ENCODE measurements at places on chromosomes 3 and 15.

DNA sequence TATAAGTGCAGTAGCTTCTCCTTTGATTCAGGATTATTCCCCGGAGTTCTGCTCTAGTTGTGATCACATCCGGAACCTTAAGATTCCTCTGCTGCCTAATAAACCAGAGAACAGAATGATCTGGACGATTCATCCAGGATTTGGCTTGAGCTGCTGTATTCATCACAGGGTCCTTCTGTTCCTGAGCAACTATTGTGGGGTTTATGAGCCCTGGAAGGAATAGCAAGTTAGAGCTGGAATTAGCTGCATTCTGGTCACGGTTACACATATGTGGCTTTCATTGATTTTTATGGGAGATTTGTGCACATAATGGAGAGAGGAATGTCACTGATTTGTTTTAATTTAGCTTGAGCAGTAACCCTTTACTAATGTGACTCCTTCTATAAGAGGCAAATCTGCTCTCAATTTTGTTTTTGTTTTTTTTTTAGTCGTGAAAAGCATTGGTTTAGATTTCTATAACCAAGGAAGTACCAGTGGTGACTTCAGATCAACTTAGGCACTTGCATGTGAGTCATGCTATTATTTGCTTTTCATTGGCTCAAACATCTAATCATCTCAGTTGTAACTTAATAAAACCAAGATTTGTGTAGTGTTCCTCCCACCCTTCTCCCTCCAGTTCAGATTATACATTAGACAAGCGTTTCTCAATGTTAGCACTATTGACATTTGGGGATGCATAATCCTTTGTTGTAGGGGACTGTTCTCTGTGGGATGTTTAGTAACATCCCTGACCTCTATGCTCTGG is 148.5 kb downstream of the OTOL1 start:
- no peak for DNase-seq

GRCh38 chr3:13461169-13462124 is 18.7 kb upstream of the HDAC11 start:
- DNase-seq = peak; percentile 50

- DNase-seq = no peak
Measured at GRCh38 chr3:52079958-52080357, 23.6 kb upstream of the DUSP7 start.

GRCh38 chr3:11613851-11614487 is 29.7 kb downstream of the VGLL4 start:
- DNase-seq = no peak

DNA sequence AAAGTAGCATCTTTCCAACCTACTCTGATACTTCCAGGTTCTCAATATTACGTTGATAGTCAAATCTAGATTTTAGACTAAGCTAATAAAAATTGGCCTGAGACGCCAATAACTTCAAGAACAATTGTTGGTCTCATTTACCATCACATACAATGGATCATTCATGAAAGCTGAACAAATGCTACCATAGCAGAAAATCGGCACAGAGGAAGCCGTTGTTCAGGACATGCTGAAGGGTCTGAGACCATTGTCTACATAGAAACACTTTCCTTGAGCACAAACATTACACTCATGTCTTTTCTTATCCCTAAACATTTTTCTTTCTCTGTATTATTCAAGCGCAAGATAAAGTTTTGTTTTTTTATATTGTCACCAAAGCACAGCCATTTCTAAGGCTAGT is 37.2 kb upstream of the FHIT start:
- DNase-seq = no peak

- DNase-seq = peak; percentile 45
Measured at GRCh38 chr3:37993820-37994638, 3.4 kb downstream of the VILL start.

GRCh38 chr15:40995656-40996055 is 42.4 kb downstream of the CHAC1 start:
- no peak for DNase-seq

DNA sequence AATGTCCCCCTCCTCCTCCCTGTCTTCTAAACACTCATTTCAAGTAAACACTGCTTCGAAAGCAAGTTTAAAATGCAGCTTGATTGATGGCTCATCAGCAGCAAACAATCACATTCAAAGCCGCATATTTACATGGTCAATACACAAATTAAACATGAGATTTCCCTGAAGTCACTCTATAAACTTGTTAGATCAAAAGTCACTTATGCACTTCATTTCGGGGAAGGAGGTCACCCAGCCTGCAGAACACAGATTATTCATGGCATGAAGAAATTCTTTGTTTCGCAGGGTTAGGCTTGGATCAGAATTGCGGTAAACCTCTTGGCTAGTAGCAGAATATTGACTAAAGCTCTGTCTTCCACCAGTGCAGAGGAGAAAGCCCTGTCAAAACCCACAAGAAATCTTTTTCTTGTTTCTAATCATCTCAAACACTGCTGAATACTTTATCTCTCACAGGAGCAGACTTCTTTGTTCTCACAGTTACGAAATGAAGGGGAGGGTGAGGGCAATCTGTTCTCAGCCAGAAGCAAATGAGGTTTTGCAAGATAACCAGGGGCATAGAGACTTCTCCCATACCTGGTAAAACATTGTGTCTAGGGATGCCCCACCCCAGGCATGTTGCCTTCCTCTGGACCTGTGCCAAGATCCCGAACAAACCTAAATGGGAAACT is 133.3 kb upstream of the CHL1 start:
- no peak for DNase-seq

GRCh38 chr15:74892313-74892712 is 2.5 kb downstream of the MPI start:
- DNase-seq = no peak

GRCh38 chr3:187567021-187567420 is 103.2 kb downstream of the SST start:
- DNase-seq = no peak

GRCh38 chr15:60043744-60044435 is 39.8 kb downstream of the FOXB1 start:
- no peak for DNase-seq

GRCh38 chr15:98322581-98322980 is 325.8 kb upstream of the IGF1R start:
- no peak for DNase-seq

DNA sequence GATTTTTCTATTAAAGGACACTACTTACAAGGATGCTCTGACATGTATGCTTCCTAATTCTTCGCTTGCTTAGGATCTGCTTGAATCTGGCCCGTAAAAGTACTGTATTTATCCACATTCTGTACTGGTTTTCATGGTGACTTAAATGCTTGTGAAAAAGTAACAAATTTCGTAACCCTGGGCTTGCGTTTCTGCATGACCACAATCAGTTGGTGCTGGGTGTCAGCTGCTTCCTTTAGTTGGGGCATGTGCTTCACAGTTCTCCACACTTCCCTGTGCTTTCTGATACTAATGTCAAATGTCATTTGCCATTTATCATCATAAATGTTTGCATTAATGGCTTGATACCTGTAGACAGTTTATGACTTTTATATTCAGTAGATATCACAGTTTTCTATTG is 218.4 kb upstream of the MLF1 start:
- no peak for DNase-seq

- DNase-seq = no peak
Measured at GRCh38 chr3:16936676-16937230, 52.0 kb downstream of the PLCL2 start.

- no peak for DNase-seq
Measured at GRCh38 chr15:91032919-91033803, 10.8 kb upstream of the VPS33B start.

DNA sequence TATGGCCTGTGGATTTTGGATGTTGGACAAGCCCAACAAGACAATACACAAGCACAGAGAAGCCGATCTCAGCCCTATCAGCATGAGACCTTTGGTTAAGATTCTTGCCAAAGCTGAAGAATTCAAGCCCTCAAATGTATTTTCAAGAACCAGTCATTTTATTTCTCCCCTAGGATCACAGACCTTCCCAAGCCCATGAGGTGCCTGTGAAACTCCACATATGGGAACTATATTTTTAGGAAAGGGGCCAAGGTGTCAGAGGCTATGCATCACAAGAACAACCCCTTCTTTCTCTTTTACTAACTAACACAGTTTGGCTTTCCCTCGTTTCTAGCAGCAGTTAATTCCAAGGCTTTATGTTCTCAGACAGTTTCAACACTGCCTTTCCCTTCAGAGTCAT is 364.5 kb downstream of the MAGI1 start:
- DNase-seq = no peak

- no peak for DNase-seq
Measured at GRCh38 chr3:190323246-190323626, 990 bp upstream of the CLDN1 start.

- peak; percentile 44 for DNase-seq
Measured at GRCh38 chr3:98602078-98602678, 8.8 kb upstream of the CPOX start.

GRCh38 chr3:170023165-170023564 is 14.6 kb upstream of the GPR160 start:
- DNase-seq = no peak

- DNase-seq = no peak
Measured at GRCh38 chr3:40741729-40742128, 217.0 kb downstream of the ZNF621 start.

GRCh38 chr3:46659285-46659684 is 34.2 kb downstream of the ALS2CL start:
- DNase-seq = no peak

- DNase-seq = no peak
Measured at GRCh38 chr15:89675606-89676005, 3.6 kb downstream of the PLIN1 start.
